ENCODE measurements at places on chromosomes 11 and 22. TPM values are rescaled to one million over a fixed set of nuclear protein-coding genes. Genes with fewer than 3 reads are reported as not detected.

CNIH2 gene
- total RNA-seq = 0.55 TPM

DNA sequence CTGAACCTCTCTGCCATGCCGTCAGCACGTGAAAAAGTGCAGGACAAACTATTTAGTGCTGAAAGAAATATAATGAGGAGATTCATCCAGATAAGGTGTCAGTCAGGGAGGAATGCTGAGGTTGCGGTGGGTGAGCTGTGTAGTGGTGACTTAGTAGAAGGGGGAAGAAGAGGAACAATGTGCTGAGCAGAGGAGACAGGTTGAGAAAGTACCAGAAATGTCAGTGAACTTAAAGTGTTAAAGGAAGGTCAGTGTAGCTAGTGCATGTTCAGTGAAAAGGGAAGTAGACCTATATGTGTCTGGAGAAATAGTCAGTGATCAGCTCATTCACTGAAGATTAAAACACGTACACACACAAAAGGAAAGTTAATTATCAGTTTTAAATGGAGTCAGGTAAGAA, 237.6 kb upstream of the CCDC179 start:
- no peak for DNase-seq

GRCh38 chr11:79264284-79264683, 176.5 kb downstream of the TENM4 start:
- no peak for DNase-seq

DNA sequence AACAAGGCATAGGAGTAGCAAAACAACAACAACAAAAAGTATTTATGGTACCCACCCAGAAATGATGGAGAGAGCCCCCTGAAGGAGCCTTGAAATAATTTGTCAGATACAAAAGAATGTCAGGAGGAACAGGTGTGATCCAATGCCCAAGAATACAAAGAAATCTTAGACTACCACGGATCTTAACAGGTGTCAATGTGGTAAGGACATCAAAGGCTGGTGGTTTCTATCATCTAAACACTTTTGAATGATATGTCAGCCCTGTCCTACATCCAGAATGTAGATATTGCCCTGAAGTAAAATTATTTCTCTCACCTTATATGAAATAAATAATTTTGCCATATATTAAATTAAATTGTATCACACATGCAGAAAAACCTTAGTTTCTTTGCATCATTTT, 386.4 kb upstream of the ANO5 start:
- DNase-seq = no peak

DNA sequence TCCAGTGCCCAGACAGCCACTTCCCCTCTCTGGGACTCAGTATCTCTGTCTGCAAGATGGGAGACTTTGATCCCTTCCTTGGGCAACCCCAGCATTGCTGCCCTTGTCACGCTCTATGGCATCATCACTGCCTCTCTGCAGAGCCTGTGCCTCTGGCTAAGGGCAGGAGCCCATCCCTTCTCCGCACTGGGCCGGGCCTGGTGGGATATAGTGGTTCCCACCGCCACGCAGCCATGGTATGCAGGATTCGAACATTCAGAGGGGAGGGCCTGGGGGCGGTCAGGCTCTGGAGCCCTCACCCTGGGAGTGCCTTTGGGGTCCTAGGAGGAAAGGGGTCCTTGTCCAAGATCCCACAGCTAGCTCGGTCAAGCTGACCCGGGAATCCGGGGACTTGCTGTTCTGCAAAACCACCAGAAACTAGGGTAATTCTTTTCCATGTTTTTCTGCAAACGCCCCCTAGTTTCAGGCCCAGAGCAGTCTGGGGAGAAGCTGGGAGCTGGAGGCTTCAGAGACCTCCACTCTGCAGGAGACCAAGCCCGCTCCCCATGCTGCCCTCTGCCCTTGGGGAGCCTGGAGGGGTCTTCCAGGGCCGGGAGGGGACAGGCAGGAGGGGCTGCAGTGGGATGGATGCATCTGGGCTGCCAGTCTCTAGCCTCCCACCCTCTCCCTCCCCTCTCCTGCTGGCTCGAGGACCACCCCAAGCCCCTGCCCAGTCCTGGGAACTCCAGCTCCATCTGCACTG, 24.4 kb upstream of the CBX7 start:
- DNase-seq = peak; percentile 71
